ENCODE measurements at places on chromosomes 5 and 9.
A peak's percentile ranks its signal among the peaks of the same experiment; 100 is the strongest.

DNA sequence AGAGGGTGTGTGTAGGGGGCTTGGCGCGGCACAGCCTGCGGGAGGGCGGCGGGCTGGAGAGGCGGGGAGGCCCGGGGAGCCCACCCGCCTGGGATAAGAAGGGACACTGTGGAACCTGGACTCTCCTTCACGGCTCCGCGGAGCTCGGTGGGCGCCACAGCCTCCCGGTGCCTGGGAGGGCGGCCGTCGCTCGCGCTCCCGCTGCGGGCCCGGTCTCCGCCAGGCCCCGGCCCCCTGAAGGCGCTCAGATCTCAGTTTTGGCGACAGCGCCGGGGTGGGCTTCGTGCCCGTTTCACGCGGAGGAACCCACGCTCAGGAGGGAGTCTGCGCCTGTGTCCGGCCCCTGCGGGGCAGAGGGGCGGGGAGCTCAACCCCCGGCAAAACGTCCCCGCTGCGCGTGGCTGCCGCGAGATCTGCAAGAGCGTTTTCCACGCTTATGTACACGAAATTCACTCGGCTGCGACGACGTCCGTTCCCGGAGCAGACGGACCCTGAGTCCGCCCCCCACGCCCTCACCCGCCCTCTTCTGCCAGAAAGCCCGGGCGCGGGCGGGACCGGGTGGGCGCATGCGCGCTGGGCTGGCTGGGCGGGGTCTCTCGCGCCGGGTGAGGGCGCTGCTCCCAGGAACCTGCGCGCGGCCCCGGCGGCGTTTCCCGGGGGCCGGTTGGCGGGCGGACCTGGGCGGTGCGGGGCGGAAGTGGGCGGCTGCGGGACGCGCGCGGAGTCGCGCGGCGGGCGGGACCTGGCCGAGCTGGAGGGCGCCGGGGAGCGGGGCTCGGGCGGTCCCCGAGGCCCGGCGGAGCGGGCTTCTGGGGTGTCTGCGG is at the start of gene NELFB:
NELFB (plus strand) TSS at position 704 of the 824 bp plus-strand sequence.
- DNase-seq: peak; percentile 40

DNA sequence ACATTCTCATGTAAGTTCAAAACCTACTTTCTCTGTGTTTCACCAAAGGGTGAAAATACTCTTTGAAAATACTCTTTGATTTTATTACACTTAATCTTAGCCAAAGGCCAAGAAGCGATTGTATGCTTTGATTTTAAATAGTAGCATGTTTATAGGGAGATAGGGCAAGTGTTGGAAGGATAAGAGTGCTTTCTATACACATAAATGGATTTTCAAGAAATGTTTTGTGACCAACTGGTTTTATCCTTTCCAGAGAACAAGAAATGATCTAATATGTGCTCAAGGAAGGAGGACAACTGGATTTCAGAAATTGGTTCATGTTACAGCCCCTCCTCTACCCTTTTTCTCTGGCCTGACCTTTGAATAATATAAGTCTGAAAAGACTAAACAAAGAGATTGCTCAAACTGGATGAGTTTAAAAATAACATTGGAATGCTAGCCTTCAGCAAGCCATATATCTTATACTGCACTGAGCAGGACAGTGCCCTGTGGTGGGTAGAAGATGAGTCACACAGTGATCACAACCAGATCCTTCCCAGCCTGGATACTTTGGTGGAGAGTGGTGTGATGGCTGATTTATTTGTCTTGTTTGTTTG is 13.1 kb downstream of the PALM2AKAP2 start:
- no peak for DNase-seq

- DNase-seq: no peak
Observed at GRCh38 chr5:115558388-115558956, 13.9 kb upstream of the FEM1C start.

- no peak for DNase-seq
Observed at GRCh38 chr5:179905161-179905560, 2.5 kb downstream of the TBC1D9B start.

DNA sequence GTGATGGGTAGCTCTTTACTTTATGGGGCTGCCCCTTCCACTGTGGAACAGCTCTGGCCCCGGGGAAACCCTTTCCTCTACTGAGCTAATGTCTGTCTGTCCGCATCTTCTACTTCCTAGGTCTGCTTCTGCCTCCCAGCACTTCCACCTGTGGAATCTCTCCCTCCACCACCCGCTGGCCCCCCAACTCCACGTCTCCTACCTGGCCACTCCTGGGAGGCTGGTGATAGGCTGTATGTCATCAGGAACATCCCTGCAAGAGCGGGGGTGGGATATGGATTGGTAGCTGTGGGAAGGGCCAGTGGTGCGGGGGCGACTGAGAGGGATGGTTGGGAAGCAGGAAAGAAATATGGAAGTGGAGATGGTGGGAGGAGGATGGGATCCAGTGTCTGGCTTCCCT is 9.2 kb downstream of the ALAD start:
- no peak for DNase-seq

- DNase-seq: no peak
Observed at GRCh38 chr5:173866243-173866857, 21.8 kb upstream of the CPEB4 start.

GRCh38 chr5:96144289-96144688 is 182.6 kb upstream of the ELL2 start:
- no peak for DNase-seq

DNA sequence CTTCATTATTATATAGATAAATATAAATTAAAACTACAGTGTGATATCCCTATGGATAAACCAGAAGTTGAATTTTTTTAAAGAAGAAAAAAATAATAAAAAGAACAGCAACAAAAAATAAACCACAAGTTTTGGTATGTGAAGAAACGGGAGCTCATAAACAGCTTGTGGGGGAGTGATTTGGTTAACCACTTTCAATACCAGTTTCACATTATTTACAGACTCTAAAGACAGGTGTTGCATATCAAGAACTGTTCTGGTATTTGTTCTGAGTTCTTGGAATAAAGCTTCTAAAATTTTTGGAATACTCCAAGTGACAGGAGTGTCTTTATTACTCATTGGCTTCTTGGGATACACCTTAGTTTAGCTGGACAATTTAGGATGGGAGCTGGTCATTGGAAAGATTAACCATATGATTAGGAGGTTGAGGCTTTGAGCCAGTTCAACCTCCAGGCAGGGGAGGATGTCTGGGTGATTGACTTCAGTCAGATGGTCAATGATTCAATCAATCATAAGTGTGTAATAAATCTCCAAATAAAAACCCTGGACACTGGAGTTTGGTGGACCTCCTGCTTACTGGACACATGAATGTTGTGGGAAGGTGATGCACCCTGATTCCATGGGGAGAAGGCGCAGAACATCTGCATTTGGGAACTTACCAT is 2223.1 kb upstream of the C9orf72 start:
- DNase-seq: no peak

DNA sequence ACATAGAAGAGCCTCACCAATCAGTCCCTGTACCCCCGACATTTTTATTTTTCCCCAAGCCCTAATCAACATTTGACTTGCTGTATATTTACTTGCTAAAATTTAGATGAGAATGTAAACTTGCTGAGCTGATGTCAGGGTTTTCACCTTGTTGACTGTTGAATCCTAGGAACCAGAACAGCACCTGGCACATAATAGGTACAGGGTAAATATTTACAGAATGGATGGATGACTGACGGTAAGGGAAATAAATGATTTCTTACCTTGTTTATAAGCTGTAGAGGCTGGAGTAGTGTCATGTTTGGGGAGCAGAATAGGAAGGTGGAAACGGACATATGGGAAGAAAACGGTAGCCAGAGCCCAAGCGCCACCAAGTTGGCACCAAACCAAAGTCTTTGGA is 107.0 kb upstream of the NUDT12 start:
- DNase-seq: no peak

DNA sequence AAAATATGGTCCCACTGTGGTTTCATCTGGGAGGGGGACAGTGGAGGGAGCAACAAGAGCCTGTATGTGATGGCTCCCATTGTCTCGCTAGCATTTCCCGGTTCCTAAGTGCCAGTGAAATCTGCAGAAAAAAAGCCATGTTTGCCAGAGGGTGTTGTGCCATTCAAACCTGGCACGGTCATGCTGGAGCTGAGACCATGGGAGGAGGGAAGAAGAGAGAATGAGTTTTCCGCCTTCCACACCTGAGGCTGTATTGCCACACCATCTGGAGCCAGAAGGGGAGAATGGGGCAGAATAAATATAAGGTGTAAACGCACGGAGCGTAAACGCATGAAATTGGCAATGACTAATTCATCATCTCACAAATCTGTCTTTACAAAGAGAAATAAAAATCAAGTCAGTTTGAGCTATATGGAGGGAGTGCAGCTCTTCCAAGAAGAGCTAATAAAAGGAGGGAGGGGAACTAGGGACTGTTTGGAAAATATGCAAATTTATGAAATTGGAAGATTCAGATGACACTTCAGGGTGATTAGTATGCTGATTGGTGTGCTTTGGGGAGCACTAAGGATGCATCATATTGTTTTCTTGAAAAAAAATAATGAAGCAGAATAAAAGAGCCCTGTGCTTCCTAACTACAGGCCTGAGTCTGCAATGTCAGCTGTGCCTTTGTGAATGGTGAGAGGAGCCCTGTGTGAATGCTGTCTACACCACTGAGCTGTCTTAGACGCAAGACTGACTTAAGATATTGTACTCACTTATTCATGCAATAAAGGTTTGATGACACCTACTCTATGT is 237.9 kb downstream of the NSG2 start:
- DNase-seq: no peak

GRCh38 chr5:125377141-125377540 is 630.7 kb upstream of the ZNF608 start:
- no peak for DNase-seq

- DNase-seq: no peak
Observed at GRCh38 chr9:3277200-3277599, 248.6 kb downstream of the RFX3 start.

DNA sequence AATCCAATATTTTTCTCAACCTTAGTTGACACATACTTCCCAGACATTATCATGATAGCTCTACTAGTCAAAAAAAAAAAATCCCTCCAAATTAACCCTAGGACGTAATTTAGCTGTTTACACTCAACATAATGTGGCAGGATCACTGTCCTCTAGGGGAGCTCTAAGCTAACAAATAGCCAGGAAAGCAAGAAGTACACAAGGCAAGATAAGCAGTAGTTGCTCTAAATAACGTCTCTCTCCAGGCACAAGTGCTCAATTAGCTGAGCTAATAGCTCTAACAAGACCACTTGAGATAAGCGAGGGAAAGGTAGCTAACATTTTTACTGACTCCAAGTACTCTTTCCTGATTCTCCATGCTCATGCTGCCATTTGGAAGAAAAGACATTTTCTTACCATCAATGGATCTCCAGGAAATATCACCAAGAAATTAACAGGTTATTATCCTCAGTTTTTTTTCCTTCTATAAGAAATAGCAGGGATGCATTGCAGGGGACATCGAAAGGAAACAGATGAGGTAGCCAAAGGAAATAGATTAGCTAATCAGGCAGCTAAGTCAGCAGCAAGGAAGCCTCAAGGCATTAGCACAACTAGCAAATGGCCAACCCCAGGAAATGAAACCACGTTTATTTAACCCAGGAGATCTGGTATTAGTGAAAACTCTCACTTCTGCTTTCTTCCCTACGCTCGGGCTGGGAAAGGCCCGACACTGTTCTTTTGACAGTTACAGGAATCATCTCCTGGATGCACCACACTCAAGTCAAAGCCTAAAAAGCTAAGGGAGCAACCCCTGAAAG is 614.1 kb downstream of the PTPRD start:
- no peak for DNase-seq

DNA sequence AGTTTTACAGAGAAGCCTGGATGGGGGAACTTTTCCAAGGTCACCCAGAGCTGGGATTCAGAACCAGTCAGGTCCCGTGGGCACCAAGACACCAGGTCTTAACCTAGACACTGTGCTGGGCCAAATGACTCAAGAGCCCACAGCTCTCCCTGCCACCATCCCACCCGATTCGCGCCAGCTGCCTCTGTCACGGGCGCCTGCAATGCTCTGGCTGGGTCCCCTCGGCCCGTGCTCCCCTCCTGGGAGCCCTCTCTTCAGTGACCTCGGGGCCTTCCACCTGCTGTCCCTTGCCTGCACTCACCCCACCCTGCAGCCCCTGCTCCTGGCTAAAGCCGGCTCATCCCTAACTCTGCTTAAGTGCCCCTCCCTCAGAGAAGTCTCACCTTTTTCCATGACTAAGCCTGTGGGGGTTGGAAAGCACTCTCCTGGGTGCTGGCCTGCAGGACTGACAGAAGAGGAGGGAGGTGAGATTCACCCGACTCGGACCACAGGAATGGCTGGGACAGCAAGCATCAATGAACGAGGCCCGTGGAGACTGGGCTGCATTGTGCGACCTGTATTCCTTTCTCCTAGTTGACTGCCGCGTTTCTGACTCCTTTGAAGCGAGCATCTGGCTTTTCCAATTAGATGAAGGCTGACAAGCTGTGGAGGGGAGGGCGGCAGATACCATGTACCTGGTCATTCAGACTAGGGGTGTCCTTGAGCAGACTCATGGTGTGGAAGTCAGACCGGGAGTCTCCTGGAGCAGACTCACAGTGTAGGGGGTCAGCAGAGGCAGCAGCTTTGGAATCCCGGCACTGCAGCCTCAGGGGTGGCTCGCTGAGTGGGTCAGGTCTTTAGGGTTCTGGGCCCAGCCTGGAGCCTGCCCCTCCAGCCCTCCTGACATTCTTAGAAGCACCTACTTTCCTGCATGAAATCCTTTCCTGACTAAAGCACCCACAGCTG is 5.8 kb upstream of the IL4 start:
- no peak for DNase-seq

DNA sequence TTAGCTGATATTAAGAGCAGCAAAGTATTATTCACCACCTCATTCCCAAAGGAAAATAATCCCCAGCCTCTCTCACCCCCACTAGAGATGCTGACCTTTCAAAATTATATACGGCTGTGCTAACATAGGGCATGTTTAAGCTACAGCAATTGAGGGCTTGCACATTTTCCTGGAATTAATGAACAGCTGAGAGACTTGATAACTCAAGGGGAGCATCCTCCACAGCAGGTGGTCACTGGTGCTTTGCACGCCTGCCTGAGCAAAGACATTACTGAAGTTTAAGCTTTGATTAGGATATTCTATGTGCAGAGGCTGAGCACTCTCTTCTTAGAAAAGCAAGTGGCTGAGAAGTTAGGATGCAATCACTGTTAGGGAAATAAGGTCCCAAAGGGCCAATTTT is 230.9 kb downstream of the FAM114A2 start:
- no peak for DNase-seq

DNA sequence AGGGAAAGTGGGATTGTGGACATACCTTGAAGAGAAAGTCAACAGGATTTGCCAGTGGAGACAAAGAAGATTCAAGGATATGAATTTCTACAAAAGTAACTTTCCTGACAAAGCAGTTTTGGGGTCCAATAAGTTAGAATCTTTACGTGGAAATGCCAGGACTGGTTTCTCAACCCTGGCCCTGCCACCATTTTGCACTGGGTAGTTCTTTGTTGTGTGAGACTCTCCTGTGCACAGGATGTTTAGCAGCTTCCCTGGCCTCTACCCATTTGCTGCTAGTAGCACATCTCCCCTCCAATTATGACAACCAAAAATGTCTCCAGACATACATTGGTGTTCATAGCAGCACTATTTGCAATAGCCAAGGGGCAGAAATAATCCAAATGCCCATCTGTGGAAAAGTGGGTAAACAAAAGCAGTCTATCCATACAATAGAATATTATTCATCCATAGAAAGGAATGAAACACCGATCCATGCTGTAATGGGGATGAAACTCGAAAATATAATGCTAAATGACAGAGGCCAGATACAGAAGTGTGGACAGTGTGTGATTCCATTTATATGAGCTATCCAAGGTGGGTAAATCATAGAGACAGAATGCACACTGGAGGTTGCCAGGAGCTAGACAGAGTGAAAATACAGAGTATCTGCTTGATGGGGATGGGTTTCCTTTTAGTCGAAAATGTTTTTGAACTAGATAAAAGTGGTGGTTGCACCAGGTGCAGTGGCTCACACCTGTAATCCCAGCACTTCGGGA is 91.4 kb downstream of the NSUN2 start:
- DNase-seq: no peak
